ENCODE measurements at places on chromosomes 6 and 20.

DNA sequence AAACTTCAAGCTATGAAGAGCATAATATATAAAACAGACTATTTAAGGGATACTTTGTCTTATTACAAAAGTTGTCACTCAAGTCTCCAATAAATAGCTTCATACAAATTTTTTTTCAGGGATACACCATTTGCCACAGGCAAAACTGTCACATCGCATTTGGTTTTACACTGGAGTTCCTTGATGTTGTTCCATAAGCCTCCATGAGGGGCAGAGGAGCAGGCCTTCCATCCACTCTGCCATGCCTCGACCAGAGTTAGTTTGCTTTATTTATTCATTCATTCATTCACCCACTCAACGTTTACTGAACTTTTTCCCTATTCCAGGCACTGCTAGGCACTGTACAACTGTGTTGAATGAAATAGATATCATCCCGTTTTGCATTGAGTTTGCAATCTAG, 246.6 kb downstream of the PHF3 start:
- DNase-seq: no peak

DNA sequence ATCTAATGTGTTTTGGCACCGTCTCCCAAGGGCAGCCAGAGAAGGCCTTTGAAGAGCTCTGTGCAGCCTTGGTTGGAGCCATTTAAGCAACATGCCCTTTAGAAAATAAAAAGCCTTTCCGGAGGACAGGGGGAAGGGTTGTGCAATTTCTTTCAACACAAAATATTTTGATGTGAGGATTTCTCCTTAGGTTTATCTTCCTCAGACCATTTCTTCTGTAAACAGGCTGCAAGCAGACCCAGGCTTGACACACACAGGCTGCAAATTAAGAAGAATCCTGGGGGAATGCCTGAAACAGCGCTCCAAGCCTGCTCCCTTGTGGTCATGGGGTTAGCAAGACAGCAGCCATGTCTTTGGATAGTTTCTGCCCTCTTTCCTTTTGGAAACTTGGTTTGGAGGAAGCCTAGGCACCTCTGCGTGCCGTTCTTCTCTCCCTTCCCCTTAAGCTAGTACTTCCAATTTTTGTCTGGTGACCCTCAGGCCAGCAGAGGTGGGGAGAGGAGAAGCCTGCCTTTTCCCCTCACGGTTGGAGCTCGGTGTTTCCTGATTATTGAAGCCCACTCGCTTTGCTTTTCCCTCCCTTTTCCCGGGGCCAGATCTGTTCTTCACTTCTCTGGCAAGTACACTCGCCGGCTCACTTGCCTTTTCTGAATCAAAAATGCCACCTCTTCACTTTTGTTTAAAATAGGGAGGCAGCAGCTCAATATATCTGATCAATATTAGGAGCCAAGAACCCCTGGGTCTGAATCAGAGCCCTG, 39.6 kb upstream of the NOX3 start:
- DNase-seq: no peak

- no peak for DNase-seq
Observed at GRCh38 chr6:3318226-3318625, 59.5 kb downstream of the PSMG4 start.

GRCh38 chr6:33903579-33903978, 99.8 kb upstream of the MLN start:
- DNase-seq: no peak

GRCh38 chr6:109420751-109421150, 19.7 kb downstream of the PPIL6 start:
- DNase-seq: no peak

DNA sequence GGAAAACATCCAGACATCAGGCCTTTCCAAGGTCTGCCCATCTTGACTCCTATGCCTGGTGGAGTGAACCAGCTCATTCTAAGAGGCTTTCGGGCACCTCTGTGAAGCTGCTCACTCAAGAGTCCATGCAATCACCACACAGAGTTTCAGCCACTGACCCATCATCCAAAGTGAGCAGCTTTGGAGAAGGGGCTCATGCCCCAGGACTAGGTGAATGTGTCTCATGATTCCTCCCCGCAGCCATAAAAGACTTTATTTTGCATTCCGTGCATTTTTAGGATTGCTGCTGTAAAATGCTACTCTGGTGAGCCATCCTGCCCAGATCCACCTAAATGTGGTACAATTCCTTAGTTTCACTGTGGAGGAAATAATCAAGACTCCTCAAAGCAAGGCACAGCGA, 44.5 kb upstream of the EZR start:
- DNase-seq: no peak

- DNase-seq: no peak
Observed at GRCh38 chr6:139080255-139080920, 51.8 kb downstream of the ABRACL start.

DNA sequence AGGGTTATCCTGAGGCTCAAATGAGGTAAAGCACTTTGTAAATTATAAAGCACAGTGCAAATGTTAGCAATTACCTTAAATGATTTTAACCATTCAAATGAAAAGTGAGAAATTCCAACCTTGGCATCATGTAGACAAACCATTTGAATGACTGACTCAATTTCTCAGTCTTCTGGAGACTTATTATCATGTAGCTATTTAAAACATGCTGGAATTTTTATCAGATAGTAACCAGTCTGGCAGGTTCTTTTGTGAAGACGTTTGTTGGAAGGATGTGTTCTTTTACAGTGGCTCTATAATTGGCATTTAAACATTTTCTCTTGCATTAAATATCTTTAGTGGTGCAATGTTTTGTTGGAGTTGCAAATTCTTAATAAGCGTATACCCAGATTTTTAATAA, 386.6 kb downstream of the NKAIN2 start:
- DNase-seq: no peak

DNA sequence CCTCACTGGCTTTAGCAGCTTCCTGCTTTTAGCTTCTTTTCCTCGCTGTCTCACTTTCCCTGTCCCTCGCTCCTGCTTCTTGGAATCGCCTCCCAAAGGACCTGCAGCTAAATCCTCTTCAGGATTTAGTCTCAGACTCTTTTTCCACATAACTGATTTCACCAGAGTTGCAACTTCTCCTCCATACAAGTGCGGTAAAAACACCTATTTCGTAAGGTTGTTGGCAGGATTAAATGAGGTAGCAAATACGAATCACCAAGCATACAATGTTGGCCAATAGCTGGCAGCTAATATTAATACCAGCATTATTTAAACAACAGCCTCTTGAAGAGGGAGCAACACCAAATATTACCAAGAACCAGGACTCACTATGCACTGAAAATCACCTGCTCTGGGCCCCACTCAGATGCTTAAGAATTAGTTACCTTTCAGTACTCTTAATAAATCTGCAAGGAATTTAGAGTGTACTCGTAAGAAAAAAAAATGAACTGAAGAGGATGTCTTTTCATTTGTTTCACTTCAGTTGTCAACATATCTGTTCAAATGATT, 123.0 kb downstream of the DTNBP1 start:
- DNase-seq: no peak

- no peak for DNase-seq
Observed at GRCh38 chr6:48475275-48475674, 364.3 kb upstream of the PTCHD4 start.

DNA sequence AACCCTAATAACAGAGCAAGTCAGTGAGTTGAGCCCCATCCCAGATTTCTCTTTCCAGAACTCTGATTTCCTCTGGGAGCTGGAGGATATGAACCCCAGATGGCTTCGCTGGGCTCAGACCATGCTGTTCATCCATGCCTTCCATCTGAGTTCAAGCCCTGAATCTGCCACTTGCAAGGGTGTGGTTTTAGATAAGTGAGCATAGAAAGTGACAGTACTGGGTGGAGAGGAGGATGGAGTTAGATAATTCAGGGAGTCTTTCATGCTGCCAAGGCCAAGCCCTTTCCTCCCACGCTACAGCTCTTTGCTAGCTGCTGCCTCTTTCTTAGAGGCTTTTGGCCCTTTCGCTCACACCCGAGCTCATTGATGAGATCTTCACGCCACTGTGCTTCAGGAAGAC, 57.2 kb upstream of the MAFB start:
- no peak for DNase-seq

DNA sequence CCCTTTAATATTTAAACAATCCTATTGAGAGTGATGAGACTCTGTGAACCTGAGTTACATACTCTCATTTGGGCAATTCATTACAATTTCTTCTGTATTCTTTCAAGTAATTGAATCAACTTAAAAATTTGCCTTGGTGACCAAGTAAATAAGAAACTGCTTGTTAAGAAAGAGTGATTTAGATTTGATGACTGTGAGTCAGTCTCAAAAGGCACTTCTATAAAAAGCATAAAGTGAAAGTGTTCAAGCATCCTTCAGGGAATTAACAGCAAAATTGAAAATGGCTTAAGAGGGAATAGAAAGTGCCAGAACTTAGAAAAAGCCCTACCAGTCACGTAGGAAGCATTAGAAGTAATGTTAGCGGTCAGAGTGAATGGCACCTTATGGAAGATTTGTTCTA, 654.7 kb downstream of the EPM2A start:
- no peak for DNase-seq

DNA sequence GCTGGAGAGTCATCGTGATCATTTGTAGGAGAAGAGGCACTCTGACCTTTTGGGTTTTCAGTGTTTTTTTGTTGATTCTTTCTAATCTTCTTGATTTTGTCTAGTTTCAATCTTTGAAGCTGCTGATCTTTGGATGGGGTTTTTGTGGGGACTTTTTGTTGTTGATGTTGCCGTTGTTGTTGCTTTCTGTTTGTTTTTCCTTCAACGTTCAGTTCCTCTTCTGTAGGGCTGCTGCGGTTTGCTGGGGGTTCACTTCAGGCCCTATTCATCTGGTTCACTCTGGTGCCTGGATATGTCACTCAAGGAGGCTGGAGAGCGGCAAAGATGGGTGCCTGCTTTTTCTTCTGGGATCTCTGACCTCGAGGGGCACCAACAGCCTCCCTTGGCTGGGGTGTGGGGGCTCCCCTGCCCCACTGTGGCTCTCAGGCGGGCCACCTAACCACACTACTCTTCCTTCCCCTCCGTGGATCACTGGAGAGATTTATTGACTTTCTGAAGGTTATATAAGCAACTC, 21.5 kb upstream of the TMEM244 start:
- no peak for DNase-seq

DNA sequence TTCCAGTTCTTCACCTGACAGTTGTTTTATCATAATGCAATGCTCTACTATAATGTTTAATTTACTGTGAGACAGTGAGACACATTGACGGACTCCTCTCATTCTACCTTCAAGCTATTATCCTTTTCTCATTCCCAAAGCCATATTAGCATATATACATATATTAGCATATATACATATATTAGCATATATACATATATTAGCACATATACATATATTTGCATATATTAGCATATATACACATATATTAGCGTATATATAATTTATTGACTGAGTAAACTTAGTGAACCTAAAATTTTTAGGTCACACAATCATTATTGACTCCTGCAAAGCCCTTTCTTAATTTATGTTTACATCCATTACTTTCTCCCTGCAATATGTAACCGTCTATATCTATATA, 555.0 kb upstream of the ADGRB3 start:
- DNase-seq: no peak

GRCh38 chr20:33993576-33994221, at the start of gene RALY:
TSS of gene RALY (plus strand) at chr20:33993911. CDS start at chr20:34072075, 78,164 bp downstream.
- DNase-seq: no peak

DNA sequence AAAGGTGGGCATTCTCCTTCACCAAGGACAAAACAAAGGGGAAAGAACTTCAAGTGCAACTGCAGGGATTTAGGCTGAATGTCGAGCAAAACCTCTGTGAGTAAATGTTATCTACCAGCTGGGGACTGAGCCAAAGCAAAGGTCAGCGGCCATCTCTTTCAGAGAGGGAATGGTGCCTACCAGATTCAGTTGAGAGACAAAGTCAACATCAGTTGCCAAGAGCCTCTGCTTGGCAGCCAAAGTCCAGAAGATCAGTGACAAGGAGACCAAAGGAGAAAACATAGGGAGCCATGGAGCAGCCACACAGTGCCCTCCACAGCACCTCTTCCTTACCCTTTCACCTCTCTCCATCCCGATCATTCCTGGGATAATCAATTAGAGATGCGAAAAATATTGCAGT, 472.5 kb downstream of the KIF16B start:
- DNase-seq: no peak

DNA sequence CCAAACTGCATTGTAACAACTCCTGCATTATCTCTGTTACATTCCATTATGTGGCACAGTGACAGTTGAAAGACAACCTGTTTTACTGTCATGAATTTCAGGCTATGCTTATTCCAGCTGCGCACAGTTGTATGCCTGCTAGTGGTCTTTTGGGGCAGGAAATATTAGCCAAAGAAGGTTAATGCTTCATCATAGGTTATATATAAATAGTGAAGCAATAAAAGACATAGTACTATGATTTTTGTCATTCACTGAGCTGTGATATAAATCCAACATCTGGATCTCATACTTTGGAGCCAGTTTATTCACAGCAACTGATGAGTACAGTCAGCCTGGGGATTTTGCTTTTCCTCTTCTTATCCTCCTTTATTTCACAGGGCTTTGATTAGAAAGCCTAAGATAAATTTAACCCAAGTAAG, 55.6 kb downstream of the FILIP1 start:
- DNase-seq: no peak

DNA sequence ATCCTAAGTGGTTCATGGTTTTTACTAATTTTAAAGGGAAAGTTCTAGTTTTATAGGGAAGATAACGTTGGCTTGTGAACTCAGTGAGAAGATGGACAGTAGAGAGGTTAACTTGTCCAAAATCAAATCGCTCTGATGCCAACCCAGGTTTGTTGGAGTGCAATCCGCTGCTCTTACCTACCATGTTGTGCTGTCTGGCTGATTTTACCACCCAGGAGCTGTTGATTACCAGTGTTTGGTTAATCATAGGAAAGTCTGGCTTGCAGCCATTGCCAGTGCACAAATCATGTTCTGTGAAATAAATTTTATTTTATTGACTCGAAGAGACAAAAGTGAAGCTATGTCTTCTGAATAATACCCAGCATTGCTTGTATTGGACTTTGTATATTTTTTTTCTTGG, 92.4 kb downstream of the PLCB4 start:
- no peak for DNase-seq

DNA sequence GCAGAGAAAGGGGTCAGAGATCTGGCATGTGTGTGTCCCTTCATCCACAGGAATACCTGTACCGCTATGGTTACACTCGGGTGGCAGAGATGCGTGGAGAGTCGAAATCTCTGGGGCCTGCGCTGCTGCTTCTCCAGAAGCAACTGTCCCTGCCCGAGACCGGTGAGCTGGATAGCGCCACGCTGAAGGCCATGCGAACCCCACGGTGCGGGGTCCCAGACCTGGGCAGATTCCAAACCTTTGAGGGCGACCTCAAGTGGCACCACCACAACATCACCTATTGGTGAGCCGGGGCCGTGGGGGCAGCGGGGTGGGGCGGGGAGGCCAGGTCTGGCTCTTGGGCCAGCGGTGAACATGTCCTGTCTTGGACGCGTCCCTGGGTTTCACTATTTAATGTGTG, 1.1 kb downstream of the MMP9 start:
- no peak for DNase-seq

Data from anterior cingulate cortex (tissue), 58 donors.